Stimulated activated CD4-positive, alpha-beta T cell treated with anti-CD3 and anti-CD28 coated beads, Interleukin-12 subunit alpha, Interleukin-12 subunit beta, amount 100 ng/mL, for 48 hours (primary cell): ENCODE measurements at places on chromosomes 6 and 20.

- no peak for DNase-seq
Measured at GRCh38 chr20:62606016-62606415, 36.3 kb upstream of the SLCO4A1 start.

DNA sequence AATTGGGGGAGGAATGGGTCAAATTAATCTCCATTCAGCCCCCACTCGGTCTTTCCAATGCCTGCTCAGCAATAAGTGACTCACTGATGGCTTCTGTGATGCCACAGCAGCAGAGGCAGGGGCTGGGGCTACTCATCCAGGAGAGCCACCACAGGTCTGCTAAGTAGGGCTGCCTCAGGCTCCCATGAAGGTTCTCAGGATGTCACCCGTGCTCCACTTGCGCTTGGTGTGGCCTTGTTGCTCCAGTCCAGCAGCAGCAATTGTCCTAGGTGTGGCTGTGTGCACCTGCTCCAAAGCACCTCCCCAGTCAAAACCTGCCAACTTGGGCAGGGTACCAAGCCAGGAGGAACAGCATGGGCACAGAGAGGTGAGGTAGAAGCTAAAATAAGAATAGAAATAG lies 627 bp upstream of the LY6G6C start:
- DNase-seq, result no peak

DNA sequence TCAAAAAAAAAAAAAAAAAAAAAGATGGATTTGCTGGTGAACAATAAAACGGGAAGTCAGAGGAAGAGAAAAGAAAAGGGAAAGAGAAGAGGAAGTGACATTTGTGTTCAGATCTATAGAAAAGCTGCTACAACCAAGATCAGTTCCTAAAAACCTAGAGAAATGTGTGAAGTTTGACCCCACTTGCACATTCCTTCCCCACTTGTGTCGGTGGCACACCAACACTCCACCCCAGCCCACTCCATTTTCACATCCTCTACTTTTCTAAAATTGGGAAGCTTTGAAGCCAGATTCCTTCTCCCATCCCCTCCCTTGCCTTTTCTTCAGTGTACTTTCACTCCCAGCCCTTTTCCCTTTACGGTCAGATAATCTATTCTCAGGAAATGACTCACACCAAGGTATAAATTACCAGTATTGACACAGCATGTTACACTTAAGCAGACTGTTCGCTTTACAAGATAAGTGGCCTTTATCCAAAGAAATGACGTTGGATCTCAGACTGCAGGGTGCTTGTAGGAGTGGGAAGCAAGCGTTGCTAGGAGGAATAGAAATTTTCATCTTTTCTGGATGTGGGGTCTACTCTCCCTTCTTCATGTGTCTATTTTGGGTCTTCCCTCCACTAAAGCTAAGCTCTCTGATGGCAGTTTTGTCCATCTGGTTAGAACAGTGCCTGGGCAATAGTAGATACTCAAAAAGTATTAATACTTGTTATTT lies 92.5 kb upstream of the ADGRF1 start:
- DNase-seq, result no peak

DNA sequence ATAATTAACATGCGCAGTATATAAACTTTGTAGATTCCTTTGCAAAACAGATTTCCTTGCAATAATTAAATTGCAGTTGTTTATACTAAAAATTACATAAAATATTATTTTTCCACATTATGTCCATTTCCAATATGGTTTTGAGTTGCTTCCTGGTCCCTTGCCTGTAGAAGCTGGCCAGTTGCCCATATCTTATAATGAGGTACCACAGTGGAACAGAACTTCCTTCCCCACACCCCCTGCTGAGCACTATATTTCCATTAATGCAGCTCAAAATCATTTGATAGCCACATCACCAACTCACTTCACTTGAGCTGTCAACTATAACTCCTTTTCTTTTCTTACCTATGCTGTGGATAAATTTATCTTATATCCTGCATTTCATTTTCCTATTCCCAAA lies 194.6 kb downstream of the DST start:
- no peak for DNase-seq

DNA sequence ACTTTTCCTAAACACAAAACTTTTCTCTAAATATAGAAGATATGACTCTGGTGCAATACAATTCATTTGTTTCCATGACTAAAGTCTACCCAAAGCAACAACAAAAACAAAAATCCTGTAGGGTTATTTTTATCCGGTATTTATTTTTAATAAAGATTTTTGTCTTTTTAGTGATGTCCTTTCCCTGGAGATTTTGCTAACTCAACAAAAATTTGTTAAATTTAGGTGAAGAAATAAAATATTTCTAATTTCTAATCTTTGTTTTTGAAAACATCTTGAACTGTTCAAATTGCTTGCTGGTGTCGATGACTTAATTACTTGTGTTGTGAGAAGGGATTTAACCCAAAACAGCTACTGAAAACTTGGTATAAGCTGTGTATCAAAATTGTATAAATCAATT lies 741.8 kb downstream of the HDGFL1 start:
- DNase-seq, result no peak

DNA sequence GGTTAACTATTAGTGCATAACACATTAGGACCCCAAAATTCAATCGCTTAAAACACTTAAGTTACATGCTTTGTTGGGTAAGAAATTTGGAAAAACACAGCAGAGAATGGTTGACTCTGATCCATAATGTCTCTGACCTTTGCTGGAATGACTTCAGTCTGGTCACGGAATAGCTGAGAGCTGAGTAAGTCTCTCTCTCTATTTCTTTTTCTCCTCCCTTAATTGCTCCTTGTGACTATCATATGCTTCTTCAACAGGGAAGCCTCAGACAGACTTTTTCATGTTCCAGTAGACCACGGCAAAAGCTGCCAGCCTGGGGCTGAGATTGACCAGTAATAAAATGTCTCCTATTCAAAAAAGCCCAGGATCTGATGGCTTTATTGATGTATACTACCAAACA lies 4.8 kb downstream of the OR12D1 start:
- no peak for DNase-seq

DNA sequence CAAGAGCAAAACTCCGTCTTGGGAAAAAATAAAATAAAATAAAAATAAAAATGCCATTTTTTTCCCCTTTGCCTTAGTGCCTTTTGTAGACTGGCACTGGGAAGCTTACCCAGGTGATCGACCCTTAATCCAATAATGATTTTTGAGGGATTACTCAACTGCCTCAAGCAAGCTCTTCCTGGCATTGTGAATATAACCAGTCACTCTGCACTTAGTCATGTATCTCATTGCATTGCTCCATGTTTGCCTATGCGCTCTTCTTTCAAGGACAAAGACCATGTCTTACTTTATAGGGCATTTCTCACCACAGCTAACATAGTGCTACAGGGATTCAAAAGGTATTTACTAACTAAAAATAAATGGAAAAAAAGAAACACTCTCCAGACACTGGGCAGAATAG lies 13.0 kb downstream of the GFOD1 start:
- DNase-seq, result no peak

DNA sequence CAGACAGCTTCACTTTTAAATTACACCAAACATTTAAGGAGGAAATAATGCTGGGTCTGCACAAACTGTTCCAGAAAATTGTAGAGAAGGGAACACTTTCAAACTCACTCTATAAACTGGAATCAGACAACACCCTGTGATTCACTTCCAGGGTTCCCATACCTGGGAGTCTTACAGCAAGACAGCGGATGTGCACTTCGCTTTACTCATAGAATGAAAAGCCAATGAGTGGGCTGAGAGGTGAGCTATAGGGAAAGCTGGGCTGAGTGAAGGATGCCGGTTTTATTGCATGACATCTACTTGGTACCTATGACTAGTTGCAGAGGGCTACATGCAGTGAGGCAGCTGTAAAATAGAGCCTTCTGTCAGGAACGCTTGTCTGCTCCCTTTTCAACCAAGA lies 152.1 kb downstream of the FNDC1 start:
- DNase-seq, result no peak

GRCh38 chr6:20906945-20907344 lies 372.7 kb downstream of the CDKAL1 start:
- no peak for DNase-seq

DNA sequence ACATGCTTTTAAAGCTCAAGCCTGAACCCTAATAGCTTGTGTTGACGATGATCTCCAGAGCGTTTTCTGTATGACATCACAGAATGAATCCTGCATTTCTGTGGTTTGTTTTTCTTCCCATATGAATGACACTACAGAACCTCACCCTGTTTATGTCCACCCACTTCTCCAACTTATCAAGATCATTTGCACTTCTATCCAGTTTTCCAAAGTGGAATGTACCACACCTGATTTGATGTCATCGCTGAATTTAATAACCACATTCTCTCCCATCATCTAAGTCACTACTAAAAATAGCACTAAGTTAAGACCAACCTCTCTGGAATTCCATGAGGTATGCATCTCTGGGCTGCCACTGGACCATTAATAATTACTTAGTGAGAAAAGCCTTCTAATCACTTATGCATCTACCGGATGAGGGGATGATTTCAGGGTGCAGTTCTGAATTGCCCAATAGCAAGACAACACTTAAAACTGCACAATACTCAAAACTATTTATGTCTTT lies 33.3 kb upstream of the CITED2 start:
- no peak for DNase-seq

- DNase-seq, result peak; percentile 34
Measured at GRCh38 chr6:99189823-99190721, 159.4 kb downstream of the FAXC start.

DNA sequence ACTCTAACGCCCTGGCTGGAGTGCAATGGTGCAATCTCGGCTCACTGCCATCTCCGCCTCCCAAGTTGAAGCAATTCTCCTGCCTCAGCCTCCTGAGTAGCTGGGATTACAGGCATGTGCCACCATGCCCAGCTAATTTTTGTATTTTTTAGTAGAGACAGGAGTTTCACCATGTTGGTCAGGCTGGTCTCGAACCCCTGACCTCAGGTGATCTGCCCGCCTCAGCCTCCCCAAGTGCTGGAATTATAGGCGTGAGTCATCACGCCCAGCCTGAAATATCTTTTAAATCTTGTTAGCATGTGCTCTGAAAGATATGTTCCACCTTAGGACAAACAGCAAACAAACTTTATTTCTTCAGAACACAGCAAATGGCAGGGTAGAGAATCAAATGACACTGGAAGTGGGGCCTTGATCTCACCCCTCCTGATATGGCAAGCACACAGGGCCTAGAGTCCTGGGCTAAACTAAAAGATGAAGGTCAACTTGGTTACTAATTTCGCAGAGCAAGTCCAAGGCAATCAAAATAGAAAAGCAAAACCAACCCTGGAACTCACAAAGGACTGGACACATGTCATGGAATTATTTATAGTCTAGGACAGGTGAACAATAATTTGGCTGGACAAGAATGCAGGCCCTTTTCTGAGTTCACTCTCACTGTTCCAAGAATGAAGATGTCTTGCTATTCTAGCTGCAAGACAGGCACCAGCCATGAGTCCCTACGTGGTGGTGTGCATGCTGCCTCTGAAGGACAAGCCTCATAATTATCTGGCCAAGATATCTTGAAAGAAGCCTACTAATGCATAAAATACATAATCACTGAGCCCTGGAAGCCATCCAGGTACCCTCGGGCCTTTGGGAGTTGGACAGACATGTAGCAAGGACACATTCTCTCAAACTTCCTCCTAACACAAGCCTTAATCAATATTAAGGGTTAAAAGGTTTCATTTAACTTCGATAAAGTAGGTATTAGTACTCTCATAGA lies 35.6 kb downstream of the B4GALT5 start:
- DNase-seq, result no peak

DNA sequence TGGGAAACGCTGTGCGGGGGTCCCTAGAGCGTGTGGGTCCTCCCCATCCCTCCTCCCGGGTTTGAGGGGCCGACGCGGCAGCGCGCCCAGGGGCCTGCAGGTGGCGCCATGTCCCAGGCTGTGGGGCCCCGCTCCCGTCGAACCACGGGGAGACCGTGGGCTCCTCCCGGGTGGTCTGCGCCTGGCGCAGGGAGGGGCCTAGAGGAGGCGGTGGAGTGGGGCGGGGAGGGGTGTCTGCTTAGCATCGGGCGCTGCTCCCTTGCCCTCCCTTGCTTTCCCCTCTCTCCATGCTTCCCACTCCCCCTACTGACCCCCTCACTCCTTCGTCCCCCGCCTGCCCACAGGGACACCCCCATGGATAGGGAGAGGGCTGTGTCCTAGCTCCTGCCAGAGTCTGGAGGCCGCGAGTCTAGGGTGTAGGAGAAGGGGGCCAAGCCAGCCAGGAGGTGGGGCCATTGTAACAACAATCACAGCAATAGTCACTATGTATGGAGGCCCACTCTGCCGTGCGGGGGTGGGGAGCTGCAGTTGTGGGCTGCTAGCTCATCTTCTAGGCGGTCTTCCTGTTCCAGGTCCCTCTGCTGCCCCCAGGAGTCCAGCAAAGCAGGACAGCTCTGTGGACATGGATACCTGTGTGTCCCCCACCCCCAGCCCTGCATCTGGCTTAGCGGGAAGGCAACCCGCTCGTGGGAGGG lies 51.7 kb downstream of the CHMP4B start:
- peak; percentile 19 for DNase-seq

- DNase-seq, result no peak
Measured at GRCh38 chr20:51121901-51122412, 99.0 kb upstream of the KCNG1 start.

- no peak for DNase-seq
Measured at GRCh38 chr6:158854214-158855101, 35.3 kb upstream of the EZR start.

GRCh38 chr6:135128268-135128914 lies 52.7 kb upstream of the MYB start:
- peak; percentile 61 for DNase-seq

DNA sequence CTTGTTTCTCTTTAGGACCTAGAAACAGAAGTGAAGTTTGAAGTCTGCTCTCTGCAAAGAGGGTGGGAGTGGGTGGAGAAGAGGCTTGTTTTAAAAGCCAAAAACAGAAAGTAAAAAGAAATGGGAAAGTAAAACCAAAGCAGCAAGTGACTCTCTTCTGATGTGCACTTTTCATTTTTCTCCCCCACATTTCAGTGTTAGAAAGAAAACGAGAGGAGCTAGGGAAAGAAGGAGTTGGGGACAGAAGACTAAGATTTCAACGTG lies 1.3 kb downstream of the C6orf141 start:
- DNase-seq, result no peak

DNA sequence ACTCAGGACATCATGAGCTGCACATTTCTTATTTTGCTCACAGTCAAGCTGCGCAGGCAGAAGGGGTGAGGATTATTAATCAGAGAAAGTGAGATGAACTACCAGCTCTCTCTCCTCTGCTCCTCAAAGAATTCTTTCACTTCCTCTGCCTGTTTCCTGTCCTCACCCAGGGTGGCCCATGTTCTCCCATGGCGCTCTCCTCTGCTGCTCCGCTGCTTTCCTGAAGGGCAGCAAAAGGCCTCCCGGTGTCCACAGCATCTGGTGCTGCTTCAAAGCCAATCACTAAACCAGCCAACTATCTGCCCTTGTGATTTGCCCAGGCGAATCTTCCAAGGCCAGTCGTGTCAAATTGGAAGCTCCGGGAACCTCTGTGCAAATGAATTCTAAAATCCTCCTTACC lies 324.2 kb downstream of the TPBG start:
- DNase-seq, result no peak

DNA sequence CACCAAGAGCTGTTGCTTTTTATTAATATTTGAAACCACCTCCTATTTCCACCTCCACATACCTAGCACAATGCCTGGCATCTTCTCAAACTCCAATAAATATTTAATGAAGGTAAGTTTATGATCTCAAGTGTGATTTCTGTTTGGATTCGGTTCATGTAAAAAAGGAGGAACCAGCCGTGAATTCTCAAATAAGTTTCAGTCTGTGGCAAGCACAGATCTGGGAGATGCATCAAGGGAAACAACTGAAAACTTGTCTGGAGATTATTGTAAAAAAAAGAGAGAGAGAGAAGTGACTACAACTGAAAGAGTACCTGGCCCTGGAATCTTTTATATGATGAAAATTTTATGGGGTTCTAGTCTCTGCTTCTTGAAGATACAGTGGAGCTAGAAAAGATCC lies 52.8 kb upstream of the PNRC1 start:
- no peak for DNase-seq
